ENCODE measurements at places on chromosomes 2 and 18.

- no peak for DNase-seq
These were observed 238.3 kb downstream of the TCF4 start for GRCh38 chr18:55349685-55350084.

GRCh38 chr2:122530814-122531213, 775.4 kb downstream of the TSN start:
- DNase-seq: no peak

- no peak for DNase-seq
These were observed 391.4 kb upstream of the CDH19 start for GRCh38 chr18:66995270-66995669.

DNA sequence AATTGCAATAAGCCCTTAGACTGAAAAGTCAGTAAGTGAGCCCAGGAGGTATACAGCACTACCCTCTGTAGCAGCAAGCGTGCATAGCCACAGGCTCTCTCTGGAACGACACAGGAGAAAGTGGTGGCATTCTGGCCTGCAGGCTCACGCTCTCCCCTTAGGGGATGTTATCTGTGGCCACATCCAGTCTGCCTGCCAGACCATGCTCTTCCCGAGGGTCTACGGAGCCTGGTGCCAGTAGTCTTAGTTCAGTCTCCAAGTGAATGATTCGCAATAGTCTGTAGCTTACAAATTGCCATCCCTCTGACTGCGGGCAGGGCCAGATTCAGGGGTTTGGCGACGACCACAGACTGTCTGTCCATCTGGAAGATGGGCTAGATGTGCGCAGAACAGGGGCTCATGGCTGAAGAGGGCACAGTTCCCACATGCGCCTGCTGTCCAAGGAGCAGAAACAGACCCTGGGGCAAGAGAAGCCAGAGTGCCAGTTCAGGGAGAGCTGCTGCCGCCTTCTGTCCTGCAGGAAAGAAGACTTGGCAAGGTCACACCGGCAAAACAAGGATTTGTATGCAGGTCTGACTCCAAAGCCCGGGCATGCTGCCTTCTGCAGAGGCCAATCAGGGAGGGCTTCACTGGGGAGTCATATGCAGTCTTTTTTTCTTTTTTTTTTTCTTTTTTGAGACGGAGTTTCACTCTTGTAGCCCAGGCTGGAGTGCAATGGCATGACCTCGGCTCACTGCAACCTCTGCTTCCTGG, 3.5 kb upstream of the KLF11 start:
- no peak for DNase-seq

GRCh38 chr2:23859983-23860382, 66.9 kb downstream of the ATAD2B start:
- DNase-seq: no peak

- no peak for DNase-seq
These were observed 68.9 kb upstream of the RMDN2 start for GRCh38 chr2:37856101-37856751.

- DNase-seq: no peak
These were observed 91.4 kb downstream of the ALPK2 start for GRCh38 chr18:58537272-58538038.

DNA sequence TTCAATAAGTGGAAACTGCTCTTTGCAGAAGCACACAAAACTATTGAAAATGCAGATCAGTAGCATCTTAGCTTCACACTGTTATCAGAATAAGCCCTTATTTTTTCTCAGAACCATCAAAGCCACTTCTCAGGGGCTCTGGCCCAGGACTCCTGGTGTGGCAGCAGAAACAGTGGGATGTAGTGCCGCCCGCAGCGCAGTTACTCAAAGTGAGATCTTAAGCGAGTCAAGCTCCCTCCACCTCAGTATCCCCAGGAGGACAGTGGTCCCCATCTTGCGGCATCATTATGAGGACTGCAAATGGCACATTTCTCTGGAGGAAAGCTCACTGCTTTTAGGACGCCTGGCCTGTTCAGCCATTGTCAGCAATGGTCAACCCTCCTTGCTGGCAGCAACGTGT, 60.0 kb downstream of the MBP start:
- no peak for DNase-seq

GRCh38 chr2:133438026-133438425, 130.2 kb downstream of the NCKAP5 start:
- no peak for DNase-seq

DNA sequence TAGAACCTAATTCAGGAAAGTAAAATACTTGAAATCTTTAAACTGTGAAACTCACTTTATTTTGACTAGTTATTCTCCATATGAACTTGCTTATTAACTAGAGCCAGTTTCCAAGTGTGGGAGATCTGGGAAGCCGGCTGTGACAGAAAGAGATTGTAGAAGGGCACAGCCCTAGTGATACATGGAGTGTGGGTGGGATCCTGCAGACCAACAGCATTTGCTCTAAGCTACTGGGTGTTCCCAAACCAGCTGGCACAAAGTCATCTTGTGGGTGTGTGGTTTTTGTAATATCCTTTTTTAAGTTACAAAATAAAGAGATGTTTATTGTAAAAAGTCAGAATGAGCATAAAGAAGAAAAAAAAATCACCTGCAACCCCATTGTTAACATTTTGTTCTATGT, 3.4 kb downstream of the DUSP19 start:
- no peak for DNase-seq

GRCh38 chr2:119983108-119983507, 29.8 kb upstream of the EPB41L5 start:
- DNase-seq: no peak

Measured in CD4-positive, alpha-beta T cell treated with Interferon alpha-2 for 1 hour (primary cell).